ENCODE measurements at places on chromosomes 11 and 22.

DNA sequence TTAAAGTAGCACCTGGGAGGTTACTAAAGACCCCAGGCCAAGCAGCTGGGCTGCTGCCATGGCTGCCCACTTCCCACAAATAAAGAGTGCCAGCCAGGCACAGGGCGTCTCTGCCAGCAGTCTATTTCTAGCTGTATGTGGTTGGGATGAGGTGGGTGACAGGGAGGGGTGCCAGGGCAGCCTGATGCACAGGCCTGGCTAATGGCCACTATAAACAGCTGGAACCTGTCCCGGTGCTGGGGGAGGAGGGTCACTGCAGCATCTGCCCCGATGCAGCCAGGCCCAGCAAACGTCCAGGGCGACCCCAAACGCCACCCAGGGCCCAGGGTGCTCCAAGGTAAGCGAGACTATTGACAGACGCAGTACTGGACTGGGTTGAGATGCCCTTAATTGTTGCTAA is 37.4 kb downstream of the SCUBE1 start:
- DNase-seq: no peak

DNA sequence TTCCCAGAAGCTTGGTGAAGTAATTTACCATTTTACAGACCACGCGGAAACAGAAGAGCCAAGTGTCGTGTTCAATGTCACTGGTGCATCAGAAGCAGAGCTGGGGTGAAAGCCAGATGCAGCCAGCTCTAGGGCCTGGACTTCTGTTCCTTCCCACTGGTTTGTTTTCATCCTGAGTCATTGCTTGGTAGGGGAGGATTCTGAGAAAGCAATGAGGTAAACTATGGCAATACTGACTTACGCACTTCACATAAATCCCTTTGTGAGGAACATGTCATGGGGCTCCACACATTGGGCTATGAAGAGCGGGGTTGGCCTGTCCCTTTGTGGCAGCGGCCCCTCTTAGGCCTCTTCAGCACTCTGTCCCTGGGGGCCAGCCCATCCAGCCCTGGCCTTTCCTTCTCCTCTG is 52.4 kb upstream of the RBFOX2 start:
- no peak for DNase-seq

- DNase-seq: no peak
These were observed 52.0 kb downstream of the KCNJ1 start for GRCh38 chr11:128814856-128815705.

GRCh38 chr22:28817919-28818859 is 17.8 kb upstream of the XBP1 start:
- DNase-seq: peak; percentile 25

DNA sequence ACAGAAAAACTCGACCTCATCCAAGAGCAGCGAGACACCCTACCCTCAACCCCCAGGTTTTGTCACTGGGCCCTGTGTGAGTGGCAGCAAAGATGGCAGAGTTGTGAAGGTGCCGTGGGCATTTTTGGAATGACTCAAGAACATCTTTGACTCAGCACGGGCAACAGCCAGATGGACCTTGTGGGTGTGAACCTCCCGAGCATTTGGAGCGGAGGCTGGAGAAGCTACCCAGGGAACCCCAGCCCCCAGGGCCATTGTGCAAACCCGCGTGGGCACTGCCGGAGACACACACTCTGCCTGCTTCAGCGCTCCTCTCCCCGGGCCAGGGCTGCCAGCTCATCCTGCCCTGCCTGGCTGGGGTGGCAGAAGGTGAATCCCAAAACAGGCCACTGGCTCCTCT is 66.1 kb downstream of the PANX1 start:
- no peak for DNase-seq

GRCh38 chr11:44578279-44578678 is 12.8 kb downstream of the CD82 start:
- no peak for DNase-seq

- no peak for DNase-seq
These were observed 269.3 kb upstream of the ANO3 start for GRCh38 chr11:26062660-26063059.

GRCh38 chr11:122745111-122745510 is 89.6 kb downstream of the UBASH3B start:
- no peak for DNase-seq

- DNase-seq: no peak
These were observed 141.1 kb downstream of the RCN1 start for GRCh38 chr11:32231909-32232493.

- DNase-seq: no peak
These were observed 5.5 kb downstream of the LRRC74B start for GRCh38 chr22:21051145-21051830.

DNA sequence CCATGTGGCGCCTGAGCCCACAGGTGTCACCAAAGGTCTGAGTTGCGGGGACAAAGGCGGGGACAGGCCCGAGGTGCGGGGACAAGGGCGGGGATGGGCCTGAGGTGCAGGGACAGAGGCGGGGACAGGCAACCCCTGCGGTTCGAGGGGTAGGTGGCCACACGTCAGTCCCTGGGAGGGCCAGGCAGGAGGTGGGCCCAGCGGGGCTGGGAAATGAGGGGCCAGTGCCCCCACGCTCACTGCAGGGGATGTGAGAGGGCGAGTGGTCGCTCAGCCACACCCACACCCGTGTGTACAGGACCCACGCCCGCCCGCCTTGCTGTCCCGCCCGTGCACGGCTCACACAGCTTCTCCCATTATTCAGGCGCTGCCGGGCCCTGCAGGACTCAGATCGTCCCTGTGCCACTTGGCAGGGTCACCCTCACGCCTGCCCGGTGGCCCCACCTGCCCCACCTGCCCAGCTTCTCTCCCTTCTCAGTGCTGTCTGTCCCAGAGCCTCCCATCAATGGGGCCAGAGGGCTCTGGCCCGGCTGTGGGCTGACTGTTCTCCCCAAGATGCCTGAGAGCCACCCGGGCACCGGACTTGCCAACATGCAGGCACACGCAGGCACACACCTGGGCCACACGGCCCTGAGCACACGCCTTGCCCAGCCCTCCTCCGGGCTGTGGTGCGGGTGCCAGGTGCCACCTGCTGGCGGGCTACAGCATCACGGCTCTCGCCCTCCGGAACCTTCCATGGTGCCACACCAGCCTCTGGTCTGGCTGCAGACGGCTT is 14.2 kb upstream of the MUC6 start:
- peak; percentile 58 for DNase-seq

DNA sequence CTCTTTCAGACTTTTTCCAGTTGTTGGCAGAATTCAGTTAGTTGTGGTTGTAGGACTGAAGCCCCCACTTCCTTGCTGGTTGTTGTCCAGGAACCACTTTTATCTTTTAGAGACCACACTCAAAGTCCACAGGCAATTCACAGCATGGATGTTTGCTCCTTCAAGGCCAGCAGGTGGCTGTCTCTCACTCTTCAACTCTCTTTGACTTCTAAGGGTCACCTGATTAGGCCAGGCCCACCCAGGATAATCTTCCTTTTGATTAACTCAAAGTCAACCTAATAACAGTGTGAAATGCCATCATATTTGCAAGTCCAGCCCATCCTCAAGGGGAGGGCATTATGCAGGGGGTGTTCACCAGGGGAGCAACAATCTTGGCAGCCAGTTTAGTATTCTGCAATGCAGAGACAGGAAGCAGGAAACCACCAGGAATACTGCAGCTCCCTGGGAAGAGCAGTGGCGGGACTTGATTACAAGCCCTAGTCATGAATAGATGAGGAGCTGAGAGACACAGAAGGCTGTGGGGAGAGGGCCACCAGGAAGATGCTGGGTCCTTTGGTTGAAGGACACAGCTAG is 52.4 kb downstream of the LRRC74B start:
- DNase-seq: no peak

GRCh38 chr11:61791737-61792309 is 576 bp downstream of the TMEM258 start:
- DNase-seq: no peak

- DNase-seq: no peak
These were observed 11.1 kb downstream of the POLR3H start for GRCh38 chr22:41532908-41533825.

DNA sequence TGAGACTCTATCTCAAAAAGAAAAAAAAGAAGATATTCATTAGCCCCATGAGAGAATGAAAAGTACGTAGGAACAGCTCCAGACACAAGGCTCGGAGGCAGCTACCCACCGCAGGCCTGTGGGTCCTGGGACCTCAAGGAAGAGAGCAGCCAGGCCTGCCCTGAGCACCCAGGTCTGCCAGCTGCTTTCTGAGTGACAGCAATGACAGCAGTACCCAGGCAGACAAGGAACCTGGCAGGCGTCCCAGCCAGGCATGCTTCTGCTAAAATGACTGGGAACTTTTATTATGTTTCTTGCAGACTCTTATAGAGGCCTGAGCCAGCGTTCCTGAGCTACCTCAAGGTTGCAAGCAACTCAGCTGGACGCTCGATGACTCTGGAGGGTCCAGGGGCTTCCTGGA is 31.6 kb downstream of the CPT1A start:
- no peak for DNase-seq

DNA sequence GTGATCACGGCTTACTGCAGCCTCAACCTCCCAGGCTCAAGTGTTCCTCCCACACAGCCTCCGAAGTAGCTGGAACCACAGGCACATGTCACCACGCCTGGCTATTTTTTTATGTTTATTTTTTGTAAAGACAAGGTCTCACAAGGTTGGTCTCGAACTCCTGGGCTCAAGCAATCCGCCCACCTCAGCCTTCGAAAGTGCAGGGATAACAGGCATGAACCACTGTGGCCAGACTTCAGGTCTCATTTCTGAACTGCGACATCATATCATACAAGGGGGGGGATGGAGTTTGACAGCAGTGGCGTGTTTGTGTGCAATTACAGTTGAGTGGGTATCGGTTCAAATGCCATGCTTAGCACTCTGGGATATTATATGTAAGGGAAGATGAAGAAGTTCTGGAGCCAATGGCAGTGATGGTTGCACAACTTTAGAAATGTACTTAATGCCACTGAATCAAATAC is 6.9 kb downstream of the NAALADL1 start:
- no peak for DNase-seq

DNA sequence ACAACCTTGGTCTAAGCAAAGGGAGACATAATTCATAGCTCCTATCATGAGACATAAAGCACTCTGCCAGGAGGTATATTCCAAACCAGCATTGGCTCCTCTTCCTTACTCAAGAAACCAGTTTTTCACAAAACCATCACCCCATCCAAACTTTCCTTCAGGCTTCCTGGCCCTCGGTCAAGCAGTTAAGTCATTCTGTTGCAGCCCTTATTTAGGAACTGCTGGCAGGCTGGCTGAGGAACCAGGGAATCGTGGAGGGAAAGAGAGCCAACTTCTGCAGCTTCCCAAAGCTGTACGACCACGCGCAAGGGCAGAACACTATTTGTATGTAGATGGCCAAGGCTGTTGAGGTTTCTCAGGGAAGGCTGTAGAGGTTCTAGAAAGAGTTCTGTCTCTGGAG is 680 bp downstream of the IFT46 start:
- no peak for DNase-seq

DNA sequence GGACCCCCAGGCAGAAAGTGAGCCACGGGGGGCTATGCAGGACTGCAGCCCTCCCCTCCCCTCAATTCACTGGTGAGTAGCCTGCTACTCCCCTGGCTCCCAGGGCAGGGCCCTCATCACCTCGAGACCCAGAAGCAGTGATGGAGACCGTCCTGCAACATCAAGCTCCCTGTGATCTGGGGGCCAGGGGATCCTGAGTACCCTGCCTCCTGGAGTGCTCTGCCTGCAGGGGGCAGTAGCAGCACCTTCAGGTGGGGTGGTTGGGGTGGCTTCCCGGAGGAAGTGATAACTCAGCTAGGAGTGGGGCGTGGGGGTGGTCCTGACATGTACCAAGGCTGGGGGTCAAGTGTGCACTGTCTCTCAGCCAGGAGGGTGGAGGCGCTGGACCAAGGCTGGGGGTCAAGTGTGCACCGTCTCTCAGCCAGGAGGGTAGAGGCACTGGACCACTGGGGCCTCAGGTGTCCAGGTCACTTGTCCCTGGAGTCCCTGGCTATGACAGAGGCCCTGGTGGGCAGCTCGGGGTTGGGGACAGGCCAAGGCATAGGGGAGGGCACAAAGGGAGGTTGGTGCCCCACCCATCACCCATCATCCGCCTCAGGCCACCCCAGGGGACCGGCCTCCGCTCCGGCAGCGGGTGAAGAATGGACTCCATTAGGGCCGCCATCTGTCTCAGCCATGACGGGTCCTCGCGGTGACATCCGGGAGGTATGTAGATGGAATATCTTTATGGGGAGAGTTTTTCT is 9.4 kb downstream of the RTN4R start:
- DNase-seq: no peak

All from NCI-H2107 (cell line).